Stimulated activated CD8-positive, alpha-beta memory T cell treated with anti-CD3 and anti-CD28 coated beads, Interleukin-4, amount 100 ng/mL, for 1 hour (primary cell): ENCODE measurements at places on chromosomes 7 and 10.

- DNase-seq: no peak
Measured at GRCh38 chr7:29806208-29806994, at the start of gene WIPF3. Gene WIPF3, plus strand, starts transcription at chr7:29806508. Its CDS starts 28,217 bp downstream, at chr7:29834725.

DNA sequence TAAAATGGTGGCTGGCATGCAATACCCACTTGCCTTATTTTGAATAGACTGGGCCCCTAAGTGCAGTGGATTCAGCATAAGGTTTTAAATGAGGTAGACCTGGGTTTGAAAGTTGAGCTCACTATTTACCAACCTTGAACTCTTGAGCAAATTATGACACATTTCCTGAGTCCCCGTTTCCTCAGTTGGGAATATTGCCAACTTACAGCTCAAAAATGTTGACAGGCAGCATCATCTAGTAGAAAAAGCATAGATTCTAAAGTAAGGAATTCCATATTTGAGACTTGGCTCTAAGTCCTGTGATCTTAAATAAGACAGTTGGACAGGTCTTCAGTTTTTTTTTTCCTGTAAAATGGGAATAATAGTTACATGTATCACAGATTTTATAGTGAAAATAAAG, 305.5 kb downstream of the ACTR3B start:
- DNase-seq: no peak

- DNase-seq: no peak
Measured at GRCh38 chr10:4067531-4067930, 282.5 kb upstream of the KLF6 start.

- no peak for DNase-seq
Measured at GRCh38 chr10:62049624-62050345, 148.3 kb downstream of the ARID5B start.

DNA sequence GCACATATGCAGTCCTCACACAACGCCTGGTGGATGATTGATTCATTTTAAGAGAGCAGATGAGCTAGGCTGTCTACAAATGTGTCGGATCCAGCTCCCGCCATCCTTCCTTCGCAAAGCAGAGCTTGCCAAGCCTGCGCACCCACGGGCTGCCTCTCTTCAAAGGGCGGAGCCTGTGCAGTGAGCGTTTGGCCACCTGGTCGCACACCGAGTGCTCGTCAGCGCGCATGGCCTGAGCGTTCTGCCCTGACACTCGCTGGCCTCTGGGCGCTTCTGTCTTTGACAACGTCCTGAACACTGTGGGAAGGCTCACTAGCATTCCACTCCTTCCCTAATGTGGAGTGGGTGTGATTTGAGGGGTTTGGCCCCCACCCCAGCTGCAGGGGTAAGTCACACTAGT, 47.1 kb upstream of the TMEM72 start:
- DNase-seq: no peak

DNA sequence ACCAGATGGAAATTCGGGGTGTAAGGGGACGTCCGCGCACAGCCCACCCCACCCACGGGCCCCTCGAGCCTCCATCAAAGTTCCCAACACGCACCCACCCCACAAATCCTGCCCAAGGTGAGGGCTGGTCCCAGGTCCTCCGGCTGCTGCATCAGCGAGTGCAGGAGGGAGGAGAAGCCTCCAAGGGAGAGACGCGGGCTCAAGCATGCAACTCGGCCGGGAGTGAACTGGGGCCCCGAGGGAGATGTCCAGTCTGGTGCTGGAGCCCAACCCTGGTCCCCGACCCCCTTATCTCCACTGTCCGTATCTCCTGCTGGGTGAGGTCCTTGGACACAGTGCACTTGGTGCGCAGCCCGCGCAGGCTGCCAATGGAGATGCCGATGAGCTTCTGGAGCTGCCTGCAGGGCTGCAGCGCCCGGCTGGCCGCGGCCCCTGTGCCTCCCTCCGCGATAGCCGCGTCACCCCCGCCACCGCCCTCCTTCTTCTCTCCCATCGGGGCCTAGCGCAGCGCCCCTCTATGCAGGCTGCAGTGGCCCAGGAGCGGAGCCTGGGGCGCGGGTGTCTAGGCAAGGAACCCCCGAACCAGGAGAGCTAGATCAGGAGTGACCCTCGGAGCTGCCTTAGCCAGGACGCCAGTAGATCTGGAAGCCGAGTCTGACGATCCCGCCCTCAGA, 489.2 kb downstream of the ZNF33B start:
- no peak for DNase-seq

- no peak for DNase-seq
Measured at GRCh38 chr10:21334891-21335696, 190.4 kb downstream of the SKIDA1 start.

- no peak for DNase-seq
Measured at GRCh38 chr7:132207211-132207610, 369.1 kb downstream of the PLXNA4 start.

DNA sequence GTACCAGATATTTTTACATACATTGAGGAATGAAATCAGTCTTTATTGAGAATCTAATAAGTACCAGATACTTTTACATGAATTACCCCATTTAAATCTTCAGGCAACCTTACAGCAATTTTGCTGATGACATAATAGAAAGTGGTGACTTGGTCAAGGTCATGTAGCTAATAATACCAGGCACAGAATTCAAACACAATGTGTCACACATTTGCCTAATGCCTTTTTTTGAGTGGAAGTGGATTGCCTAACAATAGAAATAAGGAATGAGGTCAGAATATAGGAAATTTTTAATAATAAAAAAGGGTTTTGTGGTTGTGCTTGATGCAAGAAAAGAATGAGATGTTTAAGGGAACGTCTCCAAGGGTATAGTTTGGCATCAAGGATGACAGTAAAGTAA, 466.6 kb upstream of the IGFBP3 start:
- no peak for DNase-seq

GRCh38 chr10:70843333-70843732, 27.6 kb downstream of the SGPL1 start:
- no peak for DNase-seq

DNA sequence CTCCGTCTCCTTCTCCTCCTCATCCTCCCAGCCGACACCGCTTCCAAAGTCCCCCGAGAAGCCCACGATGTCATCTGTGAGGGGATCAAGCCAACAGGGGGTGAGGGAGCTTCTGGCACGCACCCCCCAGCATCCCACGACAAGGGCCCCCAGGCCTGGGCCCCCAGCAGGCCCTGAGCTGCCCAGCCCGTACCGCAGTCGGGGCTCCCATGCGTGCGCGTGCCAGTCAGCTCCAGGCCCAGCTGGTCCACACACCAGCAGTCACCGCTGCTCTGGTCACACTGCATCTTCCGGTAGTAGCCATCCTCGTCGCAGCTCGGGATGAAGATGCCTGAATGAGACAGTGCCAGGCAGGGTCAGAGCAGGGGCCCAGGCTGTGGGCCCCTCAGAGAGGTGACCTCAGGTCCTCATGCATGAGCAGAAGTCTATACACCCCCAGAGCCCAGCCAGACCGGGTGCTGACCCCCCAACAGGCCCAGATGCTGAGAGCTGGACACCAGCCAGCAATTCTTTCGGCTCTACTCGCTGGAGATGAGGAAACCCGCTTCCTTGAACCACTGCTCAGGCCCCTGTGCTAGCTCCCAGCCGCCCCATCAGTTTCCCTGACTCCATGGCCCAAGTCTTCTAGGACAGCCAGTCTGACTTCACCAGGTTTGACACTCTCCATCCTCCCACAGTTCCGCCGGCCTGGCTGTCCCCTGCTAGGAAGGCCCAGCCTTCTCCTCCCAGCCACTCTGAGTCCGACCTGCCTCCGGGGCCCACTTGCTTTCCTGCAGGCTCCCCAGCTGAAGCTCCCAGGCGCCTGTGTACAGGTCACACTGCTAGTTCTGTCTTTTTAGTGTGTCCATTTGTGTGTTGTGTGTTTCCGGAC, 25.3 kb downstream of the SPOCK2 start:
- no peak for DNase-seq

GRCh38 chr10:47456794-47457527, 27.0 kb downstream of the ANXA8 start:
- DNase-seq: no peak

GRCh38 chr10:662223-662605, 27.3 kb downstream of the DIP2C start:
- no peak for DNase-seq

GRCh38 chr10:48399551-48399950, 93.1 kb downstream of the MAPK8 start:
- DNase-seq: no peak

DNA sequence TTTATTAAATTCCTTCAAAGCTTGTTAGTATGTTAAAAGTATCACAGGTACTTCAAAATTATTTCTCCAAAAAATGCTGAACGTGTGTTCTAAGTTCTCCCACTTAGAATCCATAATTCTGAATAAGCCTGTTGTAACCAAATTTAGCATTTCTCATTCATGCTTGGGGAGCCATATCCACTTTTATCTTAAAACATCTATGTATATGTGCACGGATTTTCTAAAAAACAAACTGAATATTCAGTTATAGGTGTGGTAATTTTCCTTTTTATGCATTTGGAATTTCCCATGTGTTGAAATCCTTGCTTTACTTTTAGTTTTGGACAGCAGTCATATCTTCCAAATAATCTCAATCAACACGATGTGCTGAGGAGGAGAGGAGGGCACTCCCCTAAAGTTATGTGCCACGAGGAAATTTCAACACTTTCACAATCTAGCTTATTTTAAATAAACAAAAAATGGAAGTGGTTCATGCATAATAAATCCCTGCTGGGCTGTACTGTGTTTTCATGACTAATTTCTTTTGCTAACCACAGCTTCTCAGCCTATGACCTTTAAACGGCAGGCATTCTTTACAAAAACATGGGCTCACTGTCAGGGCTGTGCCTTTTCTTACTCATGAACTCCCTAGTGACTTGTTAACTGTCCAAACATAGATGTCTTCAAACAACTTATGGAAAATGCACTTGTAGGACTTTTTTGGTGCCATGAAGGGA, 380.3 kb upstream of the SEMA3C start:
- DNase-seq: no peak

DNA sequence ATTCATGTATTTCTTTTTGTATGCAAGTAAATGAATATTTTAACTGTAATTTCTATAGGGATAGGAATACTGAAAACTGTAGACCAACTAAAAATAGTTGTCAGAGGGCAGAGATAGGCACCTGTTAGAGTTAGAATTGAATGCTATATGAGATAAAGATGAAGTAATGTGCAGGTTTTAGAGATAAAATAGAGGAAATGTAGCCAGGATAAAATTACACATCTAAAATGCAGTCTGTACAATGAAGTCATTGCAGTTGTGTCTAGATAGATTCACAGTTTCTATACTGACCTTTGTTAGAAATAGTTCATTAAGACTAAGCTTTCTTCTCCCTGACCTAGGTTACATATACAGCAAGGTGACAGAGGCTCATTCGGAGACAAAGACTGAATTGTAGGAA, 46.2 kb downstream of the SMNDC1 start:
- DNase-seq: no peak

GRCh38 chr10:100100651-100101184, 19.0 kb upstream of the CPN1 start:
- DNase-seq: no peak

- no peak for DNase-seq
Measured at GRCh38 chr10:124952123-124952522, 10.2 kb downstream of the ZRANB1 start.

DNA sequence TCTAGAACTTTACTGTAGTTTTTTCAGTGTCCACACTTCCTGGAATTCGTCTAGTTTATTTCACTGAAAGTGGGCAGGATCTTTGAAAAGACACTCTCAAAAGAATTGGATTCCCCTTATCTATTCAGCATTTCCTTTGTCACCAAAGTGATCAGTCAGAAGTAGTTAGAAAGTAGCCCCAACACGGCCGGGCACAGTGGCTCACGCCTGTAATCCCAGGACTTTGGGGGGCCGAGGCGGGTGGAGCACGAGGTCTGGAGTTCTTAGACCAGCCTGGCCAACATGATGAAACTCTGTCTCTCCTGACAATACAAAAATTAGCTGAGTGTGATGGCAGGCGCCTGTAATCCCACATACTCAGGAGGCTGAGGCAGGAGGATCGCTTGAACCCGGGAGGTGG, 69.0 kb upstream of the KMT2C start:
- no peak for DNase-seq

GRCh38 chr10:28926932-28927331, 249.6 kb downstream of the BAMBI start:
- no peak for DNase-seq

DNA sequence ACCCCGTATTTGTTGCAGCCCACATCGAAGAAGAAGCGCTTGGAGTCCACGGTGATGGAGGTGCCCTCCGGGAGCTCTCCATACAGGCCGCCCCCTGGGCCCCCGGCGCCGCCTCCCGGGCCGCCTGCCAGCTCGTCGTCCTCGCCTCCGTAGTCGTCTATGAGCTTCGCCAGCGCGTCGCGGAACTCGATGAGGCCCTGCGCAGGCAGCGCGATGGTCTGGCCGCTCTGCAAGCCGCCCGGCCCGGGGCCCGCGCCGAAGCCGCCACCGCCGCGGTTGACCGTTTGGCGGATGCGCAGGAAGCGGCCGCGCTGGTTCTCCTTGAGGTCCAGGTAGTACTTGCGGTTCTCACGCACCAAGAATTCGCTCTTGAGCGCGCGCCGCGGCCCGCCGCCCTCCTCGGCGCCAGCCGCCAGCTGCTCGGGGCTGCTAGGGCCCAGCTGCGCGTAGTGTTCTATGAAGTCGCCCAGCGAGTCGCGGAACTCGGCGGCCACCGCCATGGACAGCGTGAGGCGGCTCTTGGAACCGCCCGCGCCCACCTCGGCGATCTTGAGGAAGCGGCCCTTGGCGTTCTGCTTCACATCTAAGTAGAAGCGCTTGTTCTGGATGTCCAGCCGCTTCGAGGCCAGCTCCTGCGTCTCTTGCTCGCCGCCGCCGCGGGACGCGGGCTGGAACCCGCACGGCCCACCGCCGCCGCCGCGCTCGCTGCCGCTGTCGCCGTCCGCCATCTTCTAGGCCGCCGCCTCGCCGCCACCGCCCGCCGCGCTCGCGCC, 523 bp downstream of the PURB start:
- peak; percentile 20 for DNase-seq

DNA sequence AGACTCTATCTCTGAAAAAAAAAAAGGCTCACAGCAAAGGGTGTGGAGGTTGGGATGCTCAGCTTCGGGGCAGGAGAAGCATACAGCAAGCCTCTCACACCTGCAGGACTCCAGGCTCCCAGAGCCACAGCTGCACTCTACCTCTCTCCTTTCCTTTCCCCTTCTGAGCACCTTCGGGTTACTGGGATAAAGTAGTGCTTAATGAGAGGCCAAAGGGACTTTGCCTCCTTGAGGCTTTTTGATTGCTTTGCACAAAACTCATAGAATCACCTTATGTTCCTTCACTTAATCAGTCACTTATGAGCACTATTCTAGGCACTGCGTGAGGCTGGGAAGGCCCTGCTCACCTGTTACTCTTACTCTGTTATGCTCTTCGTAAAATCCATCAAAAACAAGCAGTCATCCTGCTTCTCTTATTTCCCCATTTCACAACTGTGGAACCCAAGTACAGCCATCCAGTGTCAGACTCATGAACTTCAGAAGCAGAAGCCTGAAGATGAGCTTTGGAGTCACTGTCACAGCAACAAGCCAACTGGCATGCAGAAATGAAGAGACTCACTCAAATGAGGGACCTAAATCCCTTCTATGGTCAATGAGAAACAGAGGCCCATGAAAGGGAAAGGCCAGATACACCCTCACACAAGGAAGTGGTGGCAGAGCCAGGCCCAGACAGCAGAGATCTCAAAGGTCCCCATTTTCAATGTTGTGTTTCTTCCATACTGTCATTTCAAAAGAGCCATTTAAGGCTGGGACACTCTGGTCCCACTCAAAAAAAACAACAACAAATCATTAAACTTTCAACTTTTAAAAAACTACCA, 205.4 kb downstream of the KCNMA1 start:
- no peak for DNase-seq

GRCh38 chr10:88120075-88120474, 256.6 kb downstream of the PTEN start:
- DNase-seq: no peak

- DNase-seq: no peak
Measured at GRCh38 chr7:123643495-123644441, 11.9 kb upstream of the LMOD2 start.

- DNase-seq: no peak
Measured at GRCh38 chr7:43771128-43771527, 12.6 kb downstream of the BLVRA start.
